Fibroblast of skin of scalp (primary cell): ENCODE measurements at places on chromosomes 1 and 21.

- DNase-seq: peak; percentile 18
Observed at GRCh38 chr1:207298636-207299398, 22.7 kb upstream of the CD55 start.

DNA sequence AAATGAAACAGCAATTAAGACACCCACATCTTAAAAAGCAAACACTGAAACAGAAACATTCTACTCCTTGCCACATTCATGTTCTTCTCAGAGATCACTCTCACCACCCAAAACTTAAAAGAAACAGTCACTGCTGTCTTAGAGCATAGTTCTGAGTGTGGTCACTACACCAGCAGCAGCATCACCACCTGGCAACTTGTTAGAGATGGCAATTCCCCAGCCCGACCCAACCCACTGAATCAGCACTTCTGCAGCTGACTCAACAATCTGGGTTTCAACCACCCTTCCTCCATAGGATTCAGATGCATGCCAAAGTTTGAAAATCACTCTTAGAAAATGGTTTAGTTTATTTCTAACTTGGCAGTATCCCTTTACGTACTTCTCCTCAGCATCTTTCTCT lies 126.1 kb downstream of the CDC42BPA start:
- DNase-seq: peak; percentile 91

DNA sequence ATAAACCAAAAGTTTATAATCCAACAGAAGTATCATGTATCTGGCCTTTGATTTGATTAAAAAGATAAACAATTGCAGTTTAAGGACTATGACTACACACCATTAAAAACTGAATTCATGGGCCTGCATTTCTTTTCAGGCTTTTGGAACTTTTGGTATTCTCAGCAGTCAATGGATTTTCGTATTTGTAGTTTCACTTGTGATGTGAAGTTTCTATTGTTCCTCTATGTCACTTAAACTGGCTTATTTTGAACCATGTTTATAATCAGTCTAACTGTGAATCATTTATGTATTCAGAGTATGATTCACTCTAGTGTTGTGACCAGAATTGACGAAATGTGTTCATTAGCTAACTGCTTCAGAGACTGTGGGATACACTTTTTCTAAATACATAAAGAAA lies 132.9 kb downstream of the COQ8A start:
- DNase-seq: no peak

- DNase-seq: no peak
Observed at GRCh38 chr1:8875216-8875861, 3.1 kb downstream of the ENO1 start.

DNA sequence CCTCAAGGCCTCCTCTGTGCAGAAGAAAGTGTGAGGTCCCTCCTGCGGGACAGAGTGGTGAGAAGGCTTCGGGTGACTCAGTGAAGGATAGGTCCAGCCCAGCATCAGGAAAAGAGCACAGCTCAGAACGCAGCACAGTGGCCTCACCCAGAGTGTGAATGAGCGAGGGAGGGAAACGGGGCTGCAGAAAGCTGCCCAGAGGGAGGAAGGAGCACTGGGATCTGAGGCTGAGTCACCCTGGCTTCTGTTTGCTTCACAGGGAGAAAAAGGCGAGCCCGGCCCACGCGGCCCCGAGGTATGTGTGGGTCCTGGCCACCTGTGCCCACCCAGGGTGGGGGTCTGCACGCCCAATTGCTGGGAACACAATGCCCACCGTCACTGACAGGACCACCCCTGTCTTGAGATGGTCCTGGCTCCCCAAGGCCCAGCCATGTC lies 24.3 kb downstream of the COL6A2 start:
- DNase-seq: peak; percentile 68

DNA sequence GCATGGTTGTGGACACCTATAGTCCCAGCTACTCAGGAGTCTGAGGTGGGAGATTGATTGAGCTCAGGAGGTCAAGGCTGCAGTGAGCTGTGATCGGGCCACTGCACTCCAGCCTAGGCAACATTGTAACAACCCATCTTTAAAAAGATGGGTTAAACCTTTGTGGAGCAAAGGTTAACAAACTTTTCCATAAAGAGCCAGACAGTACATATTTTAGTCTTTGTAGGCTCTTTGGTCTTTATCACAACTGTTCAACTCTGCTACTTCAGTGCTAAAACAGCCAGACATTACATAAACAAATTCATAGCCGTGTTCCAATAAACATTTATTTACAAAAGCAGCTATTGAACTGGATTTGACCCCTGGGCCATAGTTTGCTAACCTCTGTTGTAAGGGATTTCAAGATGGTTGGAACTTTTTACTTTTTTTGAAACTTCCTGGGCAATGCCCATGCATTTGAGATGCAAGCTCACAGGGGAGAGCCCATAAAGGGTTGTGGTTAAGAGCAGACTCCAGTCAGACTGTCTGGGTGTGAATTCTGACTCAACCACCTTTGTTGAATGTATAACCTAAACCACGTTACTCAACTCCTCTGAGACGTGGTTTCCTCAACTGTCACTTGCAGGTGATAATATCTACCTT lies 10.8 kb downstream of the INAVA start:
- DNase-seq: no peak

DNA sequence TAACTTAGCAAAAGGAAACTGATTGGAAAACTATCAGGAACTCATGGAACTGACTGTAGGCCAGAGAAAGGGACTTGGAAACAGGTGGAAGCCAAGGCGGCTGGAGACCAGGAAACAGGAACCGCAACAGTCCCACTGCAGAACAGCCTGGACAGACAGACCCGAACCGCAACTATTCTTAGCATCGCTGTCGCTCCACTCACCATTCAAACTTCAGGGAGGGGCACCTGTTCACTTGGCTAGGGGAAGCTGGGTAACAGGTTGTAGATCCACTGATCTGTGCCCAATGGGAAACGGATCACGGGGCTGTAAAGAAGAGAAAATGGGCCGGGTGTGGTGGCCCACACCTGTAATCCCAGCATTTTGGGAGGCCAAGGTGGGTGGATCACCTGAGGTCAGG lies 61.9 kb downstream of the CLSTN1 start:
- no peak for DNase-seq

GRCh38 chr1:38891753-38892152 lies 10.4 kb upstream of the GJA9 start:
- DNase-seq: no peak

DNA sequence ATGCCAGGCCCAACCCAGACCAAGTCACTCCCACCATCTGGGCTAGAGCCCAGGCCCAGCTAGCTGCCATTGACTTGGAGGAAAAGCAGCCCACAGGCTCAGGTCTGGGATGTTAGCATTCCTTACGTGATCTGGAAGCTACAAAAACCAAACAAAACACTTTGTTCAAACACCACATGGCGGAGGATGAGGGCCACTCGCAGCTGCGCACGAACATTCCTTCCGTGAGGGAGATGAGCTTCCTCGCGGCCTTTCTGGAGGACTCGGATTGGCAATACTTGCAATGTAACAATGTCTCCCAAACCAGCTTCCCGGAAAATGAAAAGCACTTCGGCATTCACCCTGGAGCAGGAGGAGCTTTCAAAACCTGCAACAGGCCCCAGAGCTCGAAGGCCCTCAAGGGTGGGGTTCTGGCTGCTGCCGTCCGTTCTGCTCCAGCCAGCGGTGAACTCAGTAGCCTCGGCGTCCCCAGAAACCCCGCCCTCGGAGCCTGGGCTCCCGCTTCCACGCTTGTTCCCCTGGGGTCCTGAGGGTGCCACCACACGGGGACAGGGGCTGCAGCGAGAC lies 40.5 kb downstream of the COL6A1 start:
- peak; percentile 74 for DNase-seq

GRCh38 chr1:98763488-98764150 lies 102.1 kb downstream of the SNX7 start:
- DNase-seq: no peak

DNA sequence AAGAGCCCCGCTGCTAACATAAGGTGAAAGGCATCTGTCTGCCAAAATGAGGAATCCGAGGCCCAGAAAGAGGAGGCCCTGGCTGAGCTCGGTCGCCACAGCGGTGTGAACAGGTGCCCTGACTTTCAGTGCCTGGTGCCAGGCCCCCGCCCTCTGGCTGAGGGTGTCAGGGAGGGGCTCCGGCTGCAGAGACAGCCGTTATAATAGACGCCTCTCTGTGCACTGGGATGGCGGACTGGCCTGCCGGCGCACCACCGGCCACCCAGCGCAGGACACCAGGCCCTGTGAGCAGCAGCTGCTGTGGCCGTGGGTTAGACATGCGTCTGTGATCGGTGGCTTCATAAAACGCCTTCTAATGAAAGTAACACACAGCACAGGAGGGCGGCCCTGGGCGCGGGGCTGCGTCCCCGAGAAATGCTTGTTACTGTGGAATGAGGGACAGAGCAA lies 51.4 kb upstream of the ACTRT2 start:
- DNase-seq: no peak

DNA sequence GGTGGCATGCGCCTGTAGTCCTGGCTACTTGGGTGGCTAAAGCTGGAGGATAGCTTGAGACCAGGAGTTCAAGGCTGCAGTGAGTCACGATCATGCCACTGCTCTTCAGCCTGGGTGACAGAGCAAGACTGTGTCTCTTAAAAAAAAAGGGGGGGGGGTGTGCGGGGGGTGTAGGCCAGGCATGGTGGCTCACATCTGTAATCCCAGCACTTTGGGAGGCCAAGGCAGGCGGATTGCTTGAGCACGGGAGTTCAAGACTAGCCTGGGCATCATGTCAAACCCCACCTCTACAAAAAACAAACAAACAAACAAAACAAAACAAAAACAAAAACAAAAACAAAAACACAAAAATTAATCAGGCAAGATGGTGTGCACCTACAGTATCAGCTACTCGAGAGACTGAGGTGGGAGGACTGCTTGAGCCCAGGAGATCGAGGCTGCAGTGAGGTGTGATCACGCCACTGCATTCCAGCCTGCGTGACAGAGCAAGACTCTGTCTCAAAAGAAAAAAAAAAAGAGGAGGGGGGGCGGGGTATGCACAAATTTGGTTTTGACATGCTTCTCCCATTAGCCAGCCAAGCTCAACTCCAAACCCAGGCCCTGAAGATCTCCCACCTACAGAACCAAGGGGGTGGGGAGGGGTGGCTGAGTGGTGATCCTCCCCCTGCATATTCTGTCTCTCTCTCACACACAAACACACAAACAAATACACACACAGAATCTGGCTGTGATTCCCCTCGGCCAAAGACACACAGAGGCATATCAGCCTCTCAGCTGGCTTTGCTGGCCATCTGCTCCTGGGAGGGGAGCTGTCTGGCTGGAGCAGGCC lies 3.1 kb downstream of the PTAFR start:
- peak; percentile 22 for DNase-seq

GRCh38 chr21:31103571-31104265 lies 65.4 kb upstream of the KRTAP19-8 start:
- no peak for DNase-seq

- DNase-seq: no peak
Observed at GRCh38 chr1:77636864-77637263, 45.6 kb downstream of the ZZZ3 start.

DNA sequence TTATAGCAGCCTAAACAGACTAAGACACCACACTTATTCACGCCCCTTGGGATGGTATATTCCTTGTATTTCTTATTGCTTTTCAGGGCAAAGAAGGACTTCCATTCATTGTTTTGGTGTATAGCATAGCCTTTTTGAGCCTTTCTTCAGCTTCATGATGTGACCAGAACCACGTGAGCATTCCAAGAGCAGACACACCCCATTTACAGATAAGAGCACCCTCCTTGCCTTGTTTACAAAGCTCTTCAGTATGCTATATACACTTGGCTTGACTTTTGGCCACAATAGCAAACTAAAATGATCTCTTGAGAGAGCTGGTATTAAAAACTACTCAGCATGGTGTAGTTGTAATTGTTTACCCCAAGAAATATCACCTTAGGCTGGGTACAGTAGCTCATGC lies 78.7 kb downstream of the PIK3R3 start:
- DNase-seq: no peak

- DNase-seq: no peak
Observed at GRCh38 chr1:3463891-3464648, 9.6 kb downstream of the ARHGEF16 start.

GRCh38 chr1:200908191-200908868 lies 13.6 kb downstream of the INAVA start:
- no peak for DNase-seq

- no peak for DNase-seq
Observed at GRCh38 chr1:172960454-172961208, 90.1 kb downstream of the TNFSF18 start.

DNA sequence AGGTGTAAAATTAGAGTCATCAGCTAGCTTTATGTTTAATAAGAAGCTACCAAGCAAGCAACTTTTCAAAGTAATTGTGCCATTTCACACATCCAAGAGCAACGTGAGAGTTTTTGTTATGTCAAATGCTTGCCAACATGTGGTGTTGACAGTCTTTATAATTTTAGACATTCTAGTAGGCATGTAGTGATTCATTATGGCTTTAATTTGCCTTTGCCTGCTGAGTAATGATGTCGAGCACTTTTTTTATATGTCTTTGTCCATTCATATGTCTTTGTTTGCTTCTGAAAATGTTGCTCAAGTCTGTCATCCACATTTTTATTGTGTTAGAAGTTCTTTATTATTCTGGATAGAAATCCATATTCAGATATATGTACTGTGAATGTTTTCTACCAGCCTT lies 21.4 kb upstream of the CHIT1 start:
- no peak for DNase-seq
